ENCODE measurements at places on chromosomes 16 and 17.

GRCh38 chr16:1374418-1375297 lies 22.9 kb downstream of the GNPTG start:
- DNase-seq, result no peak

DNA sequence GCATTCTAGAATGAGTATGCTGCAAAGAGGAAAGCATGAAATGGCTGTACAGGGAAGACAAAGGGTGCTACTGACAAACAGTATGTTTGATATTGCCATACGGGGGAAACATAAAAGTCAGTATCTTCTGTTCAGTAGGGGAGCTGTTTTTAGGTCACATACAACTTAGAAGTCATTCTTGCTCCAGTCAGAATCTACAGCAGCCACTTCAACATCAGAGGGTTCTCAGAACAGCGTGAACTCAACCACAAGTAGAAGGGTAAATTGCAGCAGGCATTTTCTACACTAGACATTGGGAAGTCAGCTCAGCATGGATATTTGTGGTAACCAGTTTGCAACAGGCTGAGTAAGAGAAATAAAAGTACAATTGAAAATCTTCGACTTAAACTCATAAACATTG lies 1241.8 kb upstream of the GOT2 start:
- DNase-seq, result no peak

DNA sequence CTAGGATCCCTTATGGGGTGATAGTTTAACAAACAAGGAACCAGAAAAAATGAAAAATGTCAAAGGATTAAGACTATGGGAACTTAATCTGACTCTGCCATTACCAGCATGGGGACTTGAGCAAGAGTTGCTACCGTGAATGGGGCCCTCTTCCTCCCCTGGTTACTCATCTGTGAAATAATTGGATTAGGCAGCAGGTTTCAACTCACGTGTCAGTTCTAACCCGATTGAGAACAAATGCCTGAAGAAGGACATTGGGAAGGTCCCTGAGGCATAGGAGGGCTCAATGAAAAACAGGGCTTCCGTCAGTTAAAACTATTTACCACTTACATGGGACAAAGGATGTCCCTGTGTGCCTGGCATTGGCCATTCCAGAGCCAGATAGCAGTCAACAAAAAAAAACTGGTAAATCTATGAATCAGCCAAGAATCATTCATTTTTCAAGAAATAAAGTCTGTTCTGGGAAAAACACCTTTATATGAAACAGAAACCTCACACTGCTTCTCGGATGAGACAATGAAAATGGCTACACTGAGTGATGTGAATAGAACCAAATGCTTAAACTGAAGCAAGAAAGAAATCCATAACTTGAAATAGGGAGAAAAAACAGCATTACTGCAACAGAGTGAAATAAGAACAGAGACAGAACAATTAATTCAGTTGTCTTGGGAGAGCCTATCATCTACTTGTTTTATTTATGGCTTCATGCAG lies 104.3 kb downstream of the ADAMTS18 start:
- DNase-seq, result no peak

GRCh38 chr17:56604691-56605290 lies 11.3 kb downstream of the NOG start:
- DNase-seq, result no peak

- DNase-seq, result no peak
These were observed 28.5 kb downstream of the KIFC3 start for GRCh38 chr16:57773655-57774295.

GRCh38 chr17:72336026-72336803 lies 215.4 kb downstream of the SOX9 start:
- no peak for DNase-seq

All from amniotic stem cell (primary cell).